ENCODE measurements at places on chromosomes 11 and 22.

- peak; percentile 77 for DNase-seq
Measured at GRCh38 chr11:64566042-64566914, 24.7 kb upstream of the SLC22A12 start.

DNA sequence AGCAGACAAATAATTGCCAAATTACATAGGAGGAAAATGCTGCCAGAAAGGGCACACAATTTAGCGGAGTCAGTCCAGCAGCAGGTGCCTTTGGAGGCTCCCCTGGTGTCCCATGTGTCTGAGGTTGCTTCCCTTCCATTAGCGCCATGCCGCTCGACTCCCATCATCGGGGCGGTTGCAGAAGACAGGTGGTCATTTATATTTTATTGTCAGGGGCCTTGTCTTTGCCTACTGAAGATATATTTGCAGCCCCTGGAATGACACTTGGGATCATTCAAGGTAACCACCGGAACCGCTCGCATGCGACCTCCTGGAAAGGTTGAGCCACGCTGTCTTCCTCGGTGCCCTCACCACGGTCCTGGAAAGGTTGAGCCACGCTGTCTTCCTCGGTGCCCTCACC, 298.3 kb downstream of the TBC1D22A start:
- no peak for DNase-seq

DNA sequence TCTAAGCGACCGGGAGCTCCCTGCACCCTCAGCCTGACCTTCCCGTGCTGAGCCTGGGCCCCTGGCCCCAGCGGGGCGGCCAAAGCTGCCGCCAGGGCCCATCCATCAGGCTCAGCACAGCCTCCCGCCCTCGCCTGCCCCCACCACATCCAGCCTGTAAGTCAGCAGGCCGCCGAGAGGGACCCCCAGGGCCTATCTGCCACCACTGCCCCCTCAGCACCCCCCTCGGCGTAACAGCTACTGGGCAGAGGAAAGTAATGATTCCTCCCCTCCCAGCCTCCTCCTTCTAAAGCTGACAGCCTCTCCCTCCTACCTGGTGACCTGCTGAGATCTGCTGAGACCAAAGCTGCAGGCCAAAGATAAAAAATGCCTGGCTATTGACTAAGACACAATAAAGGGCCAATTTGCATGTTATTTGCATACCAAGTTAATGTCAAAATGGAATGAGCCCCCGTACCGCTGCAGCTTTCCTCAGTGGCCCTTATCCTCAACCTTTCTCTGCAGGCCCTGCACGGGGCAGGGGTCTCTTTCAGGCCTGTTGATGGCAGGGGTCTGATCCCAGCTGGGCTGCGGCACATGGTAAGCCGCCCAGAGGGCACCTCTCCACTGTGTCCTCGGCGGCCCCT, 51.6 kb downstream of the RPUSD4 start:
- no peak for DNase-seq

DNA sequence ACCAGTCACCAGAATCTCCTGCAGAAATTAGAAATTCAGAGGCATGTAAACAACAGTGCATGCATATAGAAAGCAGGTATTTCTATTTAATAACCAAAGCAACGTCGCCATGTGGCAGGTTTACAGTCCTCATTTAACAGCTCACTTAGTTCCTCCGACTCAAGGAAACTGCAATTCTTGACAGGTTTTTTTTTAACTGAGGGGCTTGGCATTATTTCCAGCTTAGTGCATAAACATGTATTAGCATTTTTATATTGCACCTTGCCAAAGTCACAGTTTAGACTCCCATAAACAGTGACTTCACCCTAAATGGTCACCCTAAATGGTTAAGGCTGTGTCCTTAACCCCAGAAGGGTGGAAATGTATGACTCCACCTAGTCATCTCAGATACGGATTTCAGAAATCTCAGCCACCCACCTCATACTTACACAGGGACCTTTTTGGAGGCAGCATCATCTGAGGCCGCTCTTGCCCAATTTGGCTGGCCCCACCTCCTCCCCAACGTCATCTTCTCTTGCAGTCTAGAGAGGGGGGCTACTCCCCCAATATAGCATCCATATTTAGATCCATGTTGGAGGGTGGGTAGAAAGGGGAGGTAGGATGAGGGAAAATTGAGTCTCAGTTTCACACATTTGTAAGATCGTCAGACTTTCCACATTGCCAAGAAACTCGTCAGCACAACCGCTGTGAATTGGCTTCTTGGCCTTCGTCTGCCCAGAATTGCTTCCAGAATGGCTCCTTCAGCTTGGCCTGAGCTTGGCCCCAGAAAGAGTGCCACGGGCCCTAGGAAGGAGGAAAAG, 31.8 kb upstream of the SLC35C1 start:
- DNase-seq: no peak

DNA sequence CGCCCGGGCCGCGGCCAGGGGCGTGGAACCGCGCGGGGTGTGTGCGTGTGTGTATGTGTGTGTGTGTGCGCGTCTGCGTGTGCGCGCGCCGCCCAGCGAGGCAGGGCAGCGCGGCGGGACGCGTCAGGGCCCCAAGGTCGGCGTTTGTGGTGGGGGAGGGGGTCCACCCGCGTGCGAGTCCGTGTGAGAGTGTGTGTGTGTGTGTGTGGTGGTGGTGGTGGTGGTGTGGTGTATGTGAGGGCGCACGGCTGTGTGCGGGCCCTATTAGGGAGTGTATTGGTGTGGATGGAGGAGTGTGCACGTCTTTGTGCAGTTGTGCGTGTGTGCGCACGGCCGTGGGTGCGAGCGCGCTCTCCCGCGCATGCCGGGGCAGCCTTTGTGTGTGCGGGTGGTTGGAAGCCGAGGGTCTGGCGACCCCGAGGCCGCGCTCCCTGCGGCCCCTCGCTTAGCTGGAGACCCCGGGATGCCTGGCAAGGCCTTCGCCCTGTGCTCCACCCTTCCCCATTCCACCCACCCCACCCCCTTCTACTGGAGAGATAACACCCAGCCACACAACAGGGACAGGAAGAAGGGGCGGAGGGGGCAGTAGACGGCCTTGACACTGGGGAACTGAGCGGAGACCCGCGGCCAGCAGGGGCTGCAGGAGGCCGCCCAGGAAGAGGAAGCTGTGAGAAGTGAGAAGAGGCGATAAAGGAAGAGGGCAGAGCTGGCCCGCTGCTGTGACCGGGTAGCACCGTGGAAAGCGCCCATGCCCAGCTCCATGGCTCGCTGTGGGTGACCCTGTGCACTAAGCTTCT, 528 bp upstream of the ARRB1 start:
- DNase-seq: no peak

DNA sequence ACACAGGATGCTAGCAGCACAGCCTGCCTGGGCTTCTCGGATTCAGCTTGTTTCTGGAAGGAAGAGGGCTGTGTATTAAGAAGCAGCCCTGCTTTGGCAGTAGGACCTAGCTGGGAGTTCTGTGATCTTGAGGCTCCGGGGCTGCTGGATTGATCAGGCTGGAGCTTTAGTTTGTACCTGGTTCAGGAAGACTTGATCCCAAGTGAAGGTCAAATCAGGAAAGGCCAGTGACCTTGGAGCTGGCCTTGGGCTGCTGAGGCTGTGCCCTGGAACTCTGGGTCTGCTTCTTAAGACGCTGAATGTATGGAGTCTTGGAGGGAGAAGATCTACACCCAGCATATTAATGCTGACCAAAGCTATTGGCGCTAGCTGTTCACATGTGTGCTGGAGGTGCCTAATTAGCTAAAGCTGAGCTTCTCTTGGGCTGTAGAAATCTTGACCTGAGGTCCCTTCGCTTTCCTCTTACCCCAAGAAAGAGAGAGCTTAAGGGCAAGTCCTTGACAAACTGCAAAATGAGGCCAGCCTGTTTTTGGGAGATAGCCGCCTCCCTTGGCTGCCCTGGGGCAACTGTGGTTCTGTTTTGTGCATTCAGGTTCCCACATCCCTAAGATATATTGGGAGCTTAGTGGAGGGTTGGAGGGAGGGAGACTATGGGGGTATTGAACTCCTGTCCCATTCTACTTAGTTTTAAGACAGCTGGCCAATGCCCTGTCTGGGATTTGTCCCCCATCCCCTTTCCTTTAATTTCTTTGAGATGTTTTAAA, 135.9 kb downstream of the DBX1 start:
- no peak for DNase-seq

DNA sequence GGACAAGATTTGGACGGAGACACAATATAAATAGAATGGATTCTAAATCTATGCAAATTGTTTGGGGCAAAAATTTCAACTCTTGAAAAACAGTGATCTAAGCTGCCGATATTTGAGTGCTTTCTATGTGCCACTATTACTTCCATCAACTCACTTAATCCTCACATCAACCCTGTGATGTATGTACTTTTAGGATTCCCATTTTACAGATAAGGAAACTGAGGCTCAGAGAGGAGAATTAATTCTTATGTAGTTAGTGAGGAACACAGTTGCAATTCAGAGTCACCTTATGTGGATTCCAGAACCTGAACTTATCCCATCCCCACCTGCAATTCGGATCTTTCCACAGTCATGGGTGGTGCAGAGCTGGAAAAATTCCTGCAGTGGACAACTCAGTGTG, 60.3 kb downstream of the TSPAN18 start:
- no peak for DNase-seq

- no peak for DNase-seq
Measured at GRCh38 chr22:24093855-24094254, 82.8 kb downstream of the CABIN1 start.

GRCh38 chr11:118908901-118909618, 16.7 kb downstream of the BCL9L start:
- DNase-seq: peak; percentile 70

DNA sequence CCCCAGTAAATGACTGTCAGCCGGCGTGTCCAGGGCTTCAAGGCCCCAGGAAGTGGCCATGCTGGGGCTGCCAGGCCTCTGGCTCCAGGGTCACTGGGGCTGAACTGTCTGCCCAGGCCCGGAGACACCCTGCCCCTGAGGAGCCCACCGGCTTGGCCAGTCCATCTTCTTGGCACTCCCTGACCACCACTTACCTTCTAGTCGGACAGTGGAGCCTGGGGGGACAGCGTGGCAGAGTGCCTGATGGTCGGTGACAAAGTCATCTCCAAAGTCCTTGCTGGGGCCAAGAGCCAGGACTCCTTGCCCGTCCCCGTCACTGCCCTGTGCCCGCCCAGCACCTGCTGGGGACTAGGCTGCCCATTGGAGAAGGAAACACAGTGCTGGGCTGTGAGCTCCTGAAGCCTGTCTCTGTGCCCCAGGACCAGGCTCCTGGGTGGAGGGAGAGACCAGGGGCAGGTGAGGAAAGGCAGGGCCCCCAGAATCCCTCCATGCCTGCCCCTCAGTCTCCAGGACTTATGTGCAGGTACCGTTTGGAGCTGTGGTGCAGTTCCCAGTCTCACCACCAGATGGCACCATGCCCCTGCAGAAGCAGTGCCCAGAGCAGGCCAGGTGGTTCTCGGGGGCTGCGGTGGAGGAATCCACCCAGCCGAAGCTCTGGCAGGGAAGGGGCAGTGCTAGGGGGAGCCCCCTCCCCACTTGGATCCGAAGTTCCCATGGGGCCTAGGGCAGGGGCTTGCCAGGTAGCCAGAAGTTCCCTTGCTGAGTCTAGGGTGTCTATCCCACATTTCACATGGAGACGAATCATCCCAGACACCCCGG, 6.0 kb upstream of the CCDC188 start:
- DNase-seq: peak; percentile 83

GRCh38 chr22:49779853-49780697, 47.6 kb downstream of the BRD1 start:
- DNase-seq: no peak

DNA sequence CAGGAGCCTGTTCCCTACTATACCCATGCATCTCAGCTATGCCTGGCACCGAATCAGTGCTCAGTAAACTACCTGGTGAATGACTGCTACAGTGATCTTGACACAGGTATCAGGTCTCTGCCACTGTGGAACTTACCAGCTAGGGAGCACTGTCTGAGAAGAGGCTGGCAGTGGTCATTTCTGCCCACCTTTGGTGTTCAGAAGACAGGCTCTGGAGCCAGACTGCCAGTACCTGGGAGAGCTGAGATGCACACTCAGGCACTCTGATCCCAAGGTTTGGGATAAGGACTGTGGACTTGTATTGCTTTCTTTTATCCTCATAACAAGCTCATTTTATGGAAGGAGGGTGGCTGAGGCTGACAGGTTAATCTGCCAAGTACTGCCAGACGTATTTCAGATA, 52.7 kb downstream of the SYN3 start:
- no peak for DNase-seq

DNA sequence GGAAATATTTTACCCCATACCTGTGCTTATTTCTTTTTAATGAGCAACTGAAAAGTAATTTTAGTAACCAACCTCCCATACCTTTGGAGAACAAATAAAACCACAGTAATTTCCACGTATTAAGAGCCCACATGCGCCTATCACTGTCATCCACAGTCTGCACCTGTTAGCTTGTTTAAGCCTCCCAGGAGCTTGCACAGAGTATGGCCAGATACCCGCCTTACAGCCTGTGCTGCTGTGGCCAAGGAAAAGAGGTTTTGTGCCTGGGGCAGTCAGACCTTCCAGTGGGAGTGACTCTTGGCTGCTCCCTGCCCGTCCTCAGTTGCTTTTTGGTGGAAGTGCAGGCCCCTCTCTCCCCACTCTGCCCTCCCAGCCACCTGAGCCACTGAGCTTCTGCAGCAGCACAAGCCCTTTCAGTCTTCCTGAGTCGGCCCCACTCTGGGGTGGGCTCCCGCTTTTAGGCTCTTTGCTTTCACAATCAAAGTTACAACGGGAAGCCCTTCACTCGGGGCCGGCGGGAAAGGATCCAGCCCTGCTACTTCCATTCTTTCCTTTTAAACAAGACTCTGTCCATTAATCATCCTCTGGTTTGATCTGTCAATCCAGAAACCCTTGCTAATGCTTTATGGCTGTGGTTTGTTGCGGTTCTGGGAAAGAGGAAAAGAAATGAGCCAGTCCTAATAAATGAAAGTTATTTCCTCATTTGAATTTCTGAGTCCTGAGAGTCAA, 308.8 kb downstream of the TBC1D22A start:
- DNase-seq: no peak

DNA sequence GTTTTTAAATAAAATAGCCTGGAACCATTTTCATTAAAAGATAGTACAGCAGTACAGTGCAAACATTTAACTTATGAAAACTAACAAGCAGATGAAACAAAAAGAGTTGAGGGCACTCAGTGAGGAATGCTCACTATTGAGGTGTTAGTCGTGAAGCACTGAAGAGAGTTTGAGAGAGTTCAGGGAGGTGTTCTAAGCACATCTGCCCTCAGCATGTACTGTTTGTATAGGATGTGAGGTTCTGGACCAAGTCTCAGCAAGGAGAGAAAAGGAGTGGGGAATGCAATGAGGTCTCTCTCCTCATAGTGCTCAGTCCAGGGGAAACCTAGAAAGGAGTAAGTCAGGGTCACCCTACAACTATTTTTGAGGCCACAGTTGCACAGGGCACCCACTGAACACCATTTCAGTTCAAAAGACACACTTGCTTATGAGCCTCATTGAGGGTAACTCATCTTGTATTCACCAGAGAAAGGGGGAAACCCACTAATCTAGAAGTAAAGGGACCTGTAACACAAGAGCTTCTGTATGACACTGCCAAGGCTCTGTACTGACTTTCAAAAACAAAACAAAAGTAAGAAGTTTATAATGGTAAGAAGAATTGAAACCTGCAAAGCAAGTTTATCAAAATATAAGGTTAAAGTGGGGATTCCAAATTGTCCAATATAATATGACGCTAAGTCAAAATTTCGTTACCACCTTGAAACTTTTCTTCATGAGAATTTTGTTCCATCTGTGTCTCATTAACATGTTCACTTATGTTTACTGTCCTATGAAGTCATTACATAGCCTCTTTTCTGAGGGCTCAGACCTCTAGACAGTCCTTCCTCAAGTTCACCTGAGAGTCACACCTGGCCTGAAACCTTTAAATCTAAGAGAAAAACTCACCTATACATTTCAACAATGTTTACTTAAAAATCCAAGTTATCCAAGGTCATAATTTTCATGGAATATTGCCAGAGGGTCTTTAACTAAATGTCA, 275.3 kb downstream of the ETS1 start:
- no peak for DNase-seq

Measured in prostate gland (tissue), 2 donors.